ENCODE measurements at places on chromosomes 5 and 9. TPM values are rescaled to one million over a fixed set of nuclear protein-coding genes. Genes with fewer than 3 reads are reported as not detected.

DNA sequence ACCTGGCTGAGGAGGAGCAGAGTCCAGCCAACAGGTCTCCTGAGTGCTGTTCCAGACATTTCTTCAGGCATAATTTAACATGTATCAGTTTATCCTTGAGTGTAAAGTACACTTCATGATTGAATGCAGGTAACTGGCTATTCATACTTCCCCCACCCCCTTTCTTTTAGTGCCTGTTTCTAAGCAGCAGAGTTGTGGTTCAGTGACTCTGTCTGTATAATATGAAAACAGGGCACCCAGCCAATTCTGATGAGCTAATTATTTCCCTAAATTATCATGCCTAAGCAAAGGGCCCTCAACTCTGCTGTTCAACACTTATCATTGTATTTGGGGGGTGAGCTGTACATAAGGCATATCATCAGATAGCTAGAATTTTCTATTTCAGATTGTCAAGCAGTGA, 51.9 kb upstream of the ZSWIM6 start:
- peak; percentile 57 for DNase-seq

DNA sequence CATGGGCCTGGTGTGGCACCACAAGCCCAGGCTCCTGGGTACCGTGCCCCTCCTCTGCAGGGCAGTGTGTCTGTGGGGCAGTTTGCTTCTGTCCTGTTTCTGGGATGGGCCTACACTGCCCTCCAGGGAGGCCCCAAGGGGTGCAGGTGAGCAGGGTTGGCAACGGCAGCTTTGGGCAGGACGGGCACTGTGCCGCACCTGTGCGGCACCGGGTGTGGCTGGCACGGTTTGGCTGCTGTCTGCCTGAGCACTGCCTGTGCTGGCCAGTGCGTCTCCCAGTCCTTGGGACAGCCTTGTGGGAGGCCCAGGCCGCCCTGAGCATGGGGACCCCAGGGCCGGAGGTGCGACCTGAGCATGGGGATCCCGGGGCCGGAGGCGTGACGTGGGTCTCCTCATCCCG, 37.2 kb downstream of the RXRA start:
- DNase-seq = no peak

DNA sequence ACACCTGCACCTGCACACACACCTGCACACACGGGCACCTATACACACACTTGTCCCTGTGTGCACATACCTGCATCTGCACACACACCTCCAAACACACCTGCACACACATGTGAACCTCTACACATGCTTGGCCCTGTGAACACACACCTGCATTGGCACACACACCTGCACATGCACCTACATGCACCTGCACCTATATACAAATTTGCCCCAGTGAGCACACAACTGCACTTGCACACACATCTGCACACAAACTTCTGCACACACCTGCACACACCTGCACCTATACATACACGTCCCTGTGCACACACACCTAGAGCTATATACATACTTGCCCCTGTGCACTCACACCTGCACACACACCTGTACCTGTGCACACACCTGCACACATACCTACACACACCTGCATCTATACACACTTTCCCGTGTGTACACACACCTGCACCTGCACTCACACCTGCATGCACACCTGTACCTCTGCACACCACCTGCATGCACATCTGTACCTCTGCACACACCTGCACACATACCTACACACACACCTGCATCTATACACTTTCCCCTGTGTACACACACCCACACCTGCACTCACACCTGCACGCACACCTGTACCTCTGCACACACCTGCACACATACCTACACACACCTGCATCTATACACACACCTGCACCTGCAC, 21.5 kb upstream of the LPCAT1 start:
- peak; percentile 2 for DNase-seq

IFNA2 gene
- 0.09 TPM for total RNA-seq

DNA sequence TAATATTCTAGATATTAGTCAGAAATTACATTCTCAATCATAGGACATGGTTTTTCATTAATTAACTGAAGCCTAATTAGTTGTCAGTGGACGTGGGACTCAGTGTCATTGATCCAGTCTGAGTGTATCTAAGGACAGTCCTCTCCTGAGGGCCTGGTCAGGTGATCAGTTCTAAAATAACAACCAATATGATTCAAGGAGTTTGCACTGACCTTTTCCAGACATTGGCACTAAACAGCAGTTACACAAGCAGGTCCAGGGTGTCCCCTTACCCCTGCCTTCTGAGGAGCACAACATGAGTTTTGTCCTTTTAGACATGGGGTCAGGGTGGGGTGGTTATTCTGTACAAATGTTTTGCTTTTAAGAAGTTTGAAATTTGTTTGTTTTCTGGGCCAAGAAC, 97.8 kb downstream of the CMYA5 start:
- no peak for DNase-seq

ACER2 gene
- total RNA-seq = 1.2 TPM

RNF180 gene
- 2.3 TPM for total RNA-seq

- DNase-seq = peak; percentile 84
Measured at GRCh38 chr9:87007711-87008366, 60.5 kb upstream of the GAS1 start.

PCDHB14 gene
- 4.8 TPM for total RNA-seq

- no peak for DNase-seq
Measured at GRCh38 chr9:125497906-125498305, 209.1 kb downstream of the MAPKAP1 start.

LRRC70 gene
- 5.8 TPM for total RNA-seq

RASGEF1C gene
- total RNA-seq = 2.4 TPM

Data from muscle of leg (tissue), 16 donors.